ENCODE measurements at places on chromosomes 3 and 15.

GRCh38 chr3:152539191-152539764 is 270.5 kb downstream of the MBNL1 start:
- DNase-seq = no peak

DNA sequence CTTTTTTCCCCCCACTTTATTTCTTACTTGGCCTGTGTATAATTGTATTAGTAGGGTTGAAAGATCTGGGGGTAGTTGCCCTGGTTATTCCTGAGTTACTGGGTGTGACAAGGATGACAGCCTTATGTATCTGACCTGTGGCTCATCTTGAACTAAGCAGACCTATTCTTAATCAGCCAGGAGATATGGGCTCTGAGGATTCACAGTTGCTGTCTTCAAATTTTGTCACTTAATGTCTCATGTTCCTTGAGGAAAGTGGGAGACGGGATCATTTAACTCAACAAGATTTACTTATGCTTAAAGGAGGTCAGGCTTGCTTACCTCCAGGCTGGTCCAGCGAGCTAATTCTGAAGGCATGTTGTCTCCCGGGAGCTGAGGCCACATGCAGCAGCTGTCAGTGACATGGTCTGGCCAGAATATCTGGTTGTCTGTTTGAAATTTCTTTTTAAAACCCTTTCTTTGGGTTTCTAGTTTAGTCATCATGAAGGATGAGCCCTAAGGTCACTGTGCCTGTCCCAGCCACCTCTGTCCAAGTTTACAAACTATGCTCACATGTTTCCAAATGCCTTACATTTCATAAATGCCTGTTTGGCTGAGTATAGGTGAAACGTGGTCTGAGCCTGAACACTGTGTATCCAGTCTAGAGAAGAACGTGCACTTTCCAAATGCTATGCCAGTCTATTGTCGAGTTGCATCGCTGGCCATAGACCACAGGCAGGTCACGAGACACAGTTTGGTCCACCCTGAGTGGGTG is 26.8 kb downstream of the LRTM1 start:
- DNase-seq = no peak

DNA sequence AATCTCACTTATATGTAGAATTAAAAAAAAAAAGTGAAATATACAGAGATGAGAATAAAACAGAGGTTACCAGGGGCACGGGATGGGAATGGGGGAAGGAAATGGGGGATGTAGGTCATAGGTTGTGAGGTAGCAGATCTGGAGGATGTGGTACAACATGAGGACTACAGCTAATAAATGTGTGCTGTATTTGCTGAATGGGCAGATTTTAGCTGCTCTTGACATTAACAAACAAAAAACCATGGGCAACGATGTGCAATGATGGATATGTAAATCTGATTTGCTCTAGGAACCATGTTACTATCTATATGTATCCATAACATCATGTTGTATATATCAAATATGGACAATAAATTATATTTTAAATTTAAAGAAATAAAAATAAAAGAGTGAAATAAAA is 87.4 kb downstream of the FGF12 start:
- no peak for DNase-seq

GRCh38 chr15:73902121-73903020 is 23.9 kb upstream of the LOXL1 start:
- DNase-seq = no peak

DNA sequence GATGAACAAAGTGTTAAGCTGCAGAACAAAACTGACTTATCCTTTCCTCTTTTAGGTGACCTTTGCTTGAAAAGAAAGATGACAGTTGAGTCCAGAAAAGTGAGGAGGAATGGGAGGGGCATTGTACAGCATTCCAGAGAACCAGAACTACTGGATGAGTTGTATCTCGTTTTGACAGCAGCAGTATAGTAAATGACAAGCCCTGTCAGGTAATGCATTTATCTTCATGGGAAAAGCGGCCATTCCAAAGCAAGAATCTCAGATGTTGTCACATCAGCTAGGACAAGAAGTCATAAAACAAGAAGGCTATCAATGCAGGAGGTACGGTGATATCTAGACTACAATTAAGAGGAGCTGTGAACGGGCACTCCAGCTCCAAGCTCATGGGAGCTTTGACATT is 421.5 kb downstream of the MAGI1 start:
- no peak for DNase-seq

DNA sequence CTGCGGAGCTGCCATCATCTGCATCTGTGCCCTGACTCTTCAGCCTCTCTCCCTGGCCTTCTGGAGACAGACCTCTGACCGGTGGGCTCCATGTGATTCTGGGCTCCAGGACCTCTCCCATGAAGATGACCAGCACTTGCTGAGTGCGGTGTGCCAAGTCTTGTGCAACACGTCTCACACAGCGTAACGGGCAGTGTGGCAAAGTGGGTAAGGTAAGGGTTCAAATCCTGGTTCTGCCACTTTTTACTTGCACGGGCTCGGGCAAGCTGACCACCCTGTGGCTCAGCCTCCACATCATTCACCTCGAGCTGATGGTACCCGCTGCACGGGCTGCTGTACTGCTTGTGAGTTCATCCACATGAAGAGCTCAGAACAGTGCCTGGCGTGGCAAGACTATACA is 6.5 kb upstream of the SYNM start:
- no peak for DNase-seq

- DNase-seq = no peak
Observed at GRCh38 chr3:177589911-177590381, 392.7 kb upstream of the TBL1XR1 start.

- DNase-seq = no peak
Observed at GRCh38 chr3:197950677-197951061, 679 bp downstream of the RPL35A start.

DNA sequence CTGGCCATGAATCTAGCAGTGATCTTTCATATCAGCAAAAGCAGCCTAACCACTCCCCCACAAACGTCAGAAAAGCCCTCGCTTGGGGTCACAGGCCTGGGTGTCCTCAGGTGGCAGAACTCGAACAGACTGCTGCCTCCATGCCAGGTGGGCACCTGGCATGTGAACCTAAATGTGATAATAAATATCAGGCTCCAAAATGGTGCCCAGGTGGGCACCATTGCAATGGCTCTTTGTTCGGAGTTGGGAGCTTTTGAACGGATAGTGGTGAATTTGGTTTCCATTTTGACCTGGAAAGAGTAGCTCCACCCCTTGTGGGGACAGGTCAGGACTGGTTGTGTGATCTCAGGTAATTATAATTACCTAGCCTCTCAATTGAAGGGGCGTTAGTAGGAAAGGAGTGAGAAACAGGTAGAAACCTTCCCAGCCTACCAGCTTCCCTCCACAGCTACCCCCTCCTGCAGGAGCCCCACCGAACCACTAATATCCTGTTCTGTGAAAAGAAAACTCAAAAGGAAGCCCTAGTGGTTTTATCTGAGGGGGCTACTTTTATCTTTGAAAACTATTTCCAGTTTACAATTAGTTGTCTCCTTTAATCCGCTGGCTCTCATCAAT is 18.1 kb downstream of the MYO1E start:
- DNase-seq = no peak

DNA sequence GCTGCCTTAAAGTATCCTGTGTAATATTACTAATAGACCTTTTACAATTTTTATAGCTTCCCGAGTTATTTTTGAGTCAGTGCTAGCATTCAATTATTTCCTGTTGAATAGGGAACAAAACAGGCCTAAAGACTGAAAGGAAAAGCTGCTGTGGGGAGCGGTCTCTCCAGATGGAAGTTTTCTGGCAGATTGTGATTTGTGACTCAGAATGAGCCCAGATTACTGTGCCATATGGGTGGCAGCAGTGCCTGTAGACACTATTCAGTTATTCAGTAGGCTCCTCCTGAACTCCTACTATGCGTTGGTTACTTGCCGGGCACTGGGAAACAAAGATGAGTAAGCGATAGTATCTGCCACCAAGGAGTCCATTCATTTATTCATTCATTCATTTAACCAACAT is 211.8 kb downstream of the CHST2 start:
- DNase-seq = peak; percentile 96

DNA sequence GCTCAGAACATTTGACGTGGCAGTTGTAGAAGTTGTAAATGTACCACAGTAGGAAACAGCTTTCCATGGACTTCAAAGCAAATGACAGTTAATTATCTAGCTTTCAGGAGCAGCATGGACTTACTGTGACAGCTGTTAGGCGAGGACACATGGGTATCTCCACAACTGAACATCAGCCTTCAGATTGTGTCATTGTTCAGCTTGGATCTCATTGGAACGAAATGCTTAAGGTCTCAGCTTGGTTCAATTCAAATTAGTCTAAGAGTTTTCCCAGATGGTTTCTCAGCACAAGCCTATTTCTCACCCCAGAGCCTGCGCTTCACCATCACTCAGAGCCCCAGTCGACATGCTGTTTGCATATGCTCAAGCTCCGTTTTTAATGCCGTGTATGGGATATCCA is 21.1 kb upstream of the GYG1 start:
- no peak for DNase-seq

- DNase-seq = no peak
Observed at GRCh38 chr3:14518893-14519292, 21.2 kb downstream of the GRIP2 start.

DNA sequence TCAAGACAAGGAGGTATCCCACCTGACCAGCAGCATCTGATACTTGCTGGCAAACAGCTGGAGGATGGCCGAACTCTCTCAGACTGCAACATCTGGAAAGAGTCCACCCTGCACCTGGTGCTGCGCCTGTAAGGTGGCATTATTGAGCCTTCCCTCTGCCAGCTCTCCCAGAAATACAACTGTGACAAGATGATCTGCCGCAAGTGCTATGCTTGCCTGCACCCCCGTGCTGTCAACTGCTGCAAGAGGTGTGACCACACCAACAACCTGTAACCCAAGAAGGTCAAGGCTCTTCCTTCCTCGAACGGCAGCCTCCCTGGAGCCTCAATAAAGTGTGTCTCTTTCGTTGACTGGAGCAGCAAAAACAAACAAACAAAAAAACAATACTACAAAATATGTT is 2.2 kb upstream of the SLC4A7 start:
- DNase-seq = peak; percentile 88

DNA sequence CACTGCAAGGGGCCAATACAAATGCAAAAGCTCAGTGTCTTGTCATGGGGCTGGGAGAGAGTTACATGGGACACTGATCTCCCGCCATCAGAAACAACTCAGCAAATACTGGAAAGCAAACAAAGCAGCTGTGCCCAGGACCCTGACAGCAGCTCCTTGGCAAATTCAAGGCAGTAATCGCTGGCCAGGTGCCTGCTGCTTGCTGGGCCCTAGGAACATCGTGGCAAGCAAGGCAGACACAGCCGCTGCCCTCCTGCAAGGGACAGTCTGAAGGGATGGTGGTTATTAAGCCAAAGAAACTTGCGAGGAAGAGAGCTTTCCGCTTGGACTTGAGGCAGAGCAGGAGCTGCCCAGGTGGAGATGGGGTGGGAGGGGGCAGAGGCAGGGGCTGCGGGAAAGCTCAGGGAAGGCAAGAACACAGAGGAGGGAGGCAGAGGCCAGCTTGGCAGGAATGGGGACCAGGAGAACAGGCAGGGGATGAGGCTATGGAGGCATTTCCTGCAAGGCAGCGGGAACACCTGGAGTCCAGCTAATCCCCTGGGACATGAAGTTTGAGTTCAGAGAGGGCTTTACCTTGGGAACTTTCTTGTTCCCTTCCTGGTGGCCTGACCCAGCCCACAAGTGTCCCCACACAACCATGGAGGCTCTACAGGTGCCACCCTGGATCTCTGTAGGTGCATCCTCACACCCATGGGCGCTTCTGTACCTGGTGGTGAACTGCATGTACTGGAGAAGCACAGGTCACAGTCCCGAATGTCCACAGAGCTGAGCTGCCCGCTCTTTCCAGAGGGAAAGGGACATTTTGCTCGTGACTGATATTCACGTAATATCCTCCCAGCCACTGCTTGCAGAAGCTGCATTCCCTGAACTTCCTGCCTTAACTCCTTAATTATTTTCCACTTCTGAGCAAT is 78.7 kb upstream of the ATP2B2 start:
- no peak for DNase-seq

GRCh38 chr3:114839476-114839875 is 307.6 kb downstream of the ZBTB20 start:
- DNase-seq = peak; percentile 48

DNA sequence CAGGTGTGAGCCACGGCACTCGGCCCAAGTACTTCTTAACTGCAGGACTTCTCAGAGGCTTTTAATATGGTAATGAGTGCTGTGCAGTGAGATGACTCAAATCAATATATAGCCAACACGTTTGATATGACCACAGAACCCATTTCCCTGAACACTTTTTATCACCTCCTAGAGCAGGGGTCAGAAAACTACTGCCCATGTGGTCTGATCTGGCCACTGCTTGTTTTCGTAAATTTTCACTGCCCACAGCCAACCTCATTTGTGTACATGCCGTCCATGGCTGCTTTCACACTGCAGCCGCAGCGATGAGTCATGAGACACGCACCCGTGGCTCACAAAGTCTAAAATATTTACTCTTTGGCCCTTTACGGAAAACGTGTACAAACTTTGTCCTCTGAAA is 179.2 kb downstream of the RORA start:
- no peak for DNase-seq

GRCh38 chr3:95815828-95816227 is 998.6 kb upstream of the EPHA6 start:
- DNase-seq = no peak

DNA sequence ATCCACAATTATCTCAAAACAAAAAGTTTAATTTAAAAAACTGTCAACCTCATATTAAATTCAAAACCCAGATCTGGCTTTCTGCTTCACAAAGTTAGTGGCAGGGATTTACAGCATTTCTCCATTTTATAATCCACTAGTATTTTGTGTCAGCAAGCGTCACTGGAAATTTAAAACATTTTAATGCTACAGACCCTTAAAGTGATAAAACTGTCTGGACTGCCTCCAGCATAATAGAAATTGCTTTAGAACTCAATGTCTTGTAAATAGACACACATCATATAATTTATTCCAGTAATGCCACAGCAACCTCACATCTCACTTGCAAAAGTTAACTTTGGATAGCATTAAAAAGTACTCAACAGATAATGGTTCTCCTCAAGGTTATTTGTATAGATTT is 116.1 kb downstream of the ULK4 start:
- DNase-seq = no peak

- no peak for DNase-seq
Observed at GRCh38 chr15:33159726-33160453, 34.6 kb downstream of the FMN1 start.

DNA sequence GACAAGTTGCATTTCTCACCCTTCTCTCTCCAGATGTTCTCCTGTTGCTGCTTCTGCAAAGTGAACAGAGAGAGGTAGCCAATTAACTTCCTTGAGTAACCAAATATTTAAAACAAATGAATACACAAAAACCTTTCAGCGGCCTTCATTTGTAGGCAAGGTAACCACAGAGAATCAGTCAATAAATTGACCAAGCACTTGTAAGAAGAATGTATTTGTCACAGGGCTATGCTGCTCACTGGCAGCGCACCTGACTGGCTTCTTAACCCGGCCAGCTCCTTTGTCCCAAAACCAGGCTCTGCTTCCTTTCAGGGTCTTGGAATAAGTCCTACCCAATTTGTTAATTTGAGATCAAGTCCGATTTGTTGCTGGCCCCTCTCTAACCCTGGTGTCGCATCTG is 43.5 kb upstream of the STXBP5L start:
- DNase-seq = no peak

GRCh38 chr3:126167566-126167965 is 12.8 kb downstream of the ALDH1L1 start:
- no peak for DNase-seq

- DNase-seq = peak; percentile 33
Observed at GRCh38 chr15:33021806-33022389, 172.6 kb downstream of the FMN1 start.

All from NCI-H524 (cell line).